ENCODE measurements at places on chromosomes 7 and 10. TPM values are rescaled to one million over a fixed set of nuclear protein-coding genes. Genes with fewer than 3 reads are reported as not detected.

DNA sequence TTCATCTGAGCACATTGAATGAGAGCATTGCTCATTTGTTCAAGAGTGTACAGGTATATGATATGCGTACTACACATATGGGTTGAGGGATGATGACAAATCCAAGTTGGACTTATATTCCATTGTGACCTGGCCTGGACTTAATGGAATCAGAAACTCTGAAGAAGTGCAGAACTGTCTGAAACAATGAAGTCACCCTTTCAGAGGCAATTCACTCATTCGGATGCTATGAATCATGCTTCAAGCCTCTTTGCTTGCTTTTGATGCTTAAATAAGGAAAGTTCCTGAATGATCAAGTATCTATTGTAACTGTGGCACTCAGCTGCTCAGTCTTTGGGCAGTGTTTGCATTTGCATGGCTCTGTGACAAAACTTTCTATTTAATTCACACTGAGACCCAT, 93.4 kb downstream of the ZNF365 start:
- no peaks in the 10 kb centered on the region for H3K36me3 ChIP-seq
- no peaks in the 10 kb centered on the region for H3K27me3 ChIP-seq
- DNase-seq = no peak
- no peak overlapping the region for H3K4me3 ChIP-seq
- no peak overlapping the region for H3K27ac ChIP-seq

The IFIT2 gene
- total RNA-seq = 11.9 TPM

DNA sequence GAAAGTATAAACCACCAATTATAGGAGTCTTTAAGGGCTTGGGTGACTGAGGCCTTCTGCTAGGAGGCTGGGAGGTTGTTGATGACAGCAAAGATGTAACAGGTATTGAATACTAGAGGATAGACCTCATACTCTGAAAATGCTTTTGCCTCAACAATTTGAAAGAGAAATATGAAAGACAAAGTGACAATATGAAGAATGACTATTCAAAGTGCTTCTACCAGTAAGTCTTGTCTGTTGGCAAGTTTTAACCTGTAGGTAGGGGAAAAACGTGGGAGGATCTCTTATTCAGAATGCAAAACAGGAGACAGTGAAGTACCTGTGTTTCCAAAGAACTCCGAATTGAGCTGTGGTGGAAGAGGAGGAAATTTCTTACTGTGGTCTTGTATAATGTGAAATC, 38.2 kb downstream of the GBF1 start:
- peaks cover 2% of the 10 kb centered on the region for H3K36me3 ChIP-seq
- peaks cover 31% of the 10 kb centered on the region for H3K4me1 ChIP-seq
- no peak for DNase-seq
- no peaks in the 10 kb centered on the region for H3K27me3 ChIP-seq

- peaks cover 2% of the 10 kb centered on the region for H3K36me3 ChIP-seq
- no peak overlapping the region for H3K4me3 ChIP-seq
- no peak overlapping the region for H3K27ac ChIP-seq
- DNase-seq = no peak
- H3K27me3 ChIP-seq = no peaks in the 10 kb centered on the region
Observed at GRCh38 chr10:100993986-100994708, 5.5 kb upstream of the LZTS2 start.

GRCh38 chr7:644381-645305, 81.9 kb upstream of the DNAAF5 start:
- H3K36me3 ChIP-seq = no peaks in the 10 kb centered on the region
- no peaks in the 10 kb centered on the region for H3K27me3 ChIP-seq
- H3K4me3 ChIP-seq = no peak overlapping the region
- no peak overlapping the region for H3K27ac ChIP-seq
- no peaks in the 10 kb centered on the region for H3K4me1 ChIP-seq

The SRRM3 gene
- 1.5 TPM for total RNA-seq

The AOAH gene
- total RNA-seq = 26.8 TPM

The CTNNA3 gene
- total RNA-seq = not detected

DNA sequence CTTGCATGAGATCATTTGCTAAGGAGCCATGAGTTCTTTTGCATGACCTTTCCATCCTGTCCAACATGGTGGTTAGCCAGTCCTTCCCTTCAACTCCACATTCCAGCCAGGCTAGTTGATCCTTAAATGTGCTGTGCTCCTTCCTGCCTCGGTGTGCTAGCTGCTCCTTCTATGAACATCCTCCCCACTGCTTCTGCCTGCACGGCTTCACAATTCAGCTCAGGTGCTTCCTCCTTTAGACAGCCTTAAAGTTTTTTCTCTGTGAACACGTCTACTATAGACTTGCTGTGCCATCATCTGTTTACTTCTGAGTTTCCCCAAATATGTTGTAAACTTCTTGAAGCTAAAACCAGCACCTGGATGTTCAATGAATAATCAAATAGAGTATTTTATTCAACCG, 95.5 kb downstream of the OTUD1 start:
- H3K27ac ChIP-seq = no peak overlapping the region
- no peaks in the 10 kb centered on the region for H3K4me1 ChIP-seq
- no peak for DNase-seq
- H3K36me3 ChIP-seq = no peaks in the 10 kb centered on the region
- H3K4me3 ChIP-seq = no peak overlapping the region

The GNAT3 gene
- not detected for total RNA-seq

- peaks cover 11% of the 10 kb centered on the region for H3K4me1 ChIP-seq
- peaks cover 36% of the 10 kb centered on the region for H3K36me3 ChIP-seq
- H3K27ac ChIP-seq = no peak overlapping the region
- H3K4me3 ChIP-seq = no peak overlapping the region
Observed at GRCh38 chr10:75165684-75166622, 44.6 kb upstream of the VDAC2 start.

- H3K4me1 ChIP-seq = peaks cover 75% of the 10 kb centered on the region
- no peaks in the 10 kb centered on the region for H3K27me3 ChIP-seq
- no peak for DNase-seq
- peak overlapping the region; percentile 21 for H3K27ac ChIP-seq
Observed at GRCh38 chr10:132590752-132591121, 53.1 kb downstream of the INPP5A start.

The LIPF gene
- not detected for total RNA-seq

The MIOS gene
- 43.2 TPM for total RNA-seq

DNA sequence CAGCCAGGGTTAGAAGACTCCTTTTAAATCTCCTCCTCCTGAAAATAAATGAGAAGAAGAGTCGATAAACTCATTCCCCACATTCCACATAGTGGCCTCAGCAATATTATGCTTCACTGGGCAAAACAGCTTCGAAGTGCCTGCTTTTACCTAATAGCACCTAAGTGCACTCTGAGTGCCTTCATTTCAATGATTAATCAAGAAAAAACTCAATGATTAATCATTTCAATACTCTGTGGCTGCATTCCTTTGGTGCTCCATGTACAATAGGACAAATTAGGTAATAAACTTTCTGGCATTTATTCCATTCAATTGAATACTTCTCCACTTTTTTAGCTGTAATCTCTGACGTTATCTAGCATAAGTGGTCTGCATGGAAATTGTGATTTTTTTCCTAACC, 174.6 kb downstream of the CCDC71L start:
- peaks cover 17% of the 10 kb centered on the region for H3K4me1 ChIP-seq
- DNase-seq = no peak
- H3K27me3 ChIP-seq = no peaks in the 10 kb centered on the region
- H3K4me3 ChIP-seq = no peak overlapping the region

The CHN2 gene
- 13.7 TPM for total RNA-seq

The TRIM73 gene
- 2.4 TPM for total RNA-seq

DNA sequence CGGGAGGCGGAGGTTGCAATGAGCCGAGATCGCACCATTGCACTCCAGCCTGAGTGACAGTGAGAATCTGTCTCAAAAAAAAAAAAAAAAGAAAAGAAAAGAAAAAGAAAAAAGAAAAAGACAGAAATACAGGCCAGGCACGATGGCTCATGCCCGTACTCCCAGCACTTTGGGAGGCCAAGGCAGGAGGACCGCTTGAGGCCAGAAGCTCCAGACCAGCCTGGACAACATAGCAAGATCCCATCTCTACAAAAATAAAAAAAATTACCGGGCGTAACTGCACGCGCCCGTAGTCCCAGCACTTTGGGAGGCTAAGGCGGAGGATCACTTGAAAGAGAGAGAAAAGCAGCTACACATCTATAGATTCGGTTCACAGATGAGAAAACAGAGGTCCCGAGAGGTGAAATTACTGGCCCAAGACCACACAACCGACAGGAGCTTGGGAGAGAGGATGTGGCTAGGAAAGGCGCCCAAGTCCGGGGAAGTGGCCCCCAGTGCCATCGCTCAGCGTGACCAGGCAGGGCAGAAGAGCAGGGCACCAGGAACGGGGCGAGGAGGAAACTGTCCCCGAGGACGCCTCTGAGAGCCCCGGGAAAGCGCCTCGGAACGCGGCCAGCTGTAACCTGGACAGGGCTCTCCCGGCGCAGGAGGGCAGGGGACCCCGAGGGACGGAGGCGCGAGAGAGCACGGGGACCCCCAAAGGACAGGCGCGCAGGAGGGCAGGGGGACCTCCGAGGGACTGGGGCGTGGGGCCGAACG, 612 bp downstream of the SNX8 start:
- H3K27me3 ChIP-seq = no peaks in the 10 kb centered on the region
- H3K27ac ChIP-seq = peak overlapping the region; percentile 71
- H3K36me3 ChIP-seq = no peaks in the 10 kb centered on the region
- H3K4me1 ChIP-seq = peaks cover 14% of the 10 kb centered on the region
